Activated naive CD4-positive, alpha-beta T cell (primary cell): ENCODE measurements at places on chromosomes 4 and X.

GRCh38 chr4:107131295-107131694 lies 95.2 kb upstream of the DKK2 start:
- no peak for DNase-seq

- no peak for DNase-seq
These were observed 427.9 kb upstream of the SLIT2 start for GRCh38 chr4:19823781-19824180.

DNA sequence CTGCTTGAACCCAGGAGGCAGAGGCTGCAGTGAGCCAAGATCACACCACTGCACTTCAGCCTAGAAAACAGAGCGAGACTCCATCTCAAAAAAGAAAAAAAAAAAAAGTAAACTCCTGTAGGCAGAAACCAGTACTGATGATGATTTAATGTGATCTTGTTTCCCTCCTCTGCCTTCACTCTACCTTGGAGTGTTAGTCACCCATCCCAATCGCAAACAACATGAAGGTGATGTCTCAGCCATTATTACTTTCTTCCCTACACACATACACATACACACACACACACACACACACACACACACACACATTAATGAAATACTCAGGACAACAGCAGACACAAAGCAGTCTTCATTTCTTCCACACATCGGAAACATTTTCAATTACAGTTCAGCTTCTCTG lies 15.6 kb downstream of the XKRX start:
- DNase-seq, result no peak

DNA sequence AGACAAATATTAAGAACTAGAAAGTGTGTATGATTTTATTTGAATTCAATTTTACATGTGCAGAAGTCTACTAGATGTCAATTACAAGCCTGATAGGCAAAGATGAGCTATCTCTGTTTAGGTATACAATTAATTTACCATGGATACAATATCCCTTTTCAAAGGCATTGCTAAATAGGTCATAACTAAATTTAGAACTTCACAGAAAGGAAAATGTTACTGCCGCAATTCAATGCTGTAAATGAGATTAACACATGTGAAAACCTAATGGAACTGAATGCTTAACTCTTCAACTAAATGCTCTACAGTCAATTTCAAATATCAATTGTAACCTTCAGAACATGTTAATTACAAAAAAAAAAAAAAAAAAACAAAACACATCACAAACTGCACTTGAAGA lies 14.6 kb downstream of the RAP2C start:
- no peak for DNase-seq

DNA sequence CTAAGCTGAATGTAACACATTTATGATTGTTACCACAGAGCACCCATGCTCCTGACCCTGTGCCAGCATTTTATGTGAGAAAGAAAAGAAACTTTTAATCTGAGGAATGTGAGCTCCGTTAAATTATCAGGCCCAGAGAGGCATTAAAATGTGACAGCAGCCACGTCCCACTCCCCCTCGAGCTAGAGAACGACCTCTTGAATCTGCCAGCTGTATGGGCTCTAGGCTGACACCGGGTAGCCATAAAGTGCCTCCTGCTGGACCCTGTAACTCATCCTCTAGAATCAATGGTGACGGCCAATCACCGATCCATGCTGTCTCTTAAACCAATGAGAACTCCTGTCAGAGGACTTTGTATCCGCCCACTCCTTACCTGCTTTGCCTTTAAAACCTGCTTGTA lies 110.2 kb upstream of the ADRA2C start:
- no peak for DNase-seq

GRCh38 chr4:185903205-185903604 lies 91.2 kb upstream of the SORBS2 start:
- DNase-seq, result no peak

GRCh38 chr4:148126825-148127224 lies 315.4 kb downstream of the NR3C2 start:
- no peak for DNase-seq

DNA sequence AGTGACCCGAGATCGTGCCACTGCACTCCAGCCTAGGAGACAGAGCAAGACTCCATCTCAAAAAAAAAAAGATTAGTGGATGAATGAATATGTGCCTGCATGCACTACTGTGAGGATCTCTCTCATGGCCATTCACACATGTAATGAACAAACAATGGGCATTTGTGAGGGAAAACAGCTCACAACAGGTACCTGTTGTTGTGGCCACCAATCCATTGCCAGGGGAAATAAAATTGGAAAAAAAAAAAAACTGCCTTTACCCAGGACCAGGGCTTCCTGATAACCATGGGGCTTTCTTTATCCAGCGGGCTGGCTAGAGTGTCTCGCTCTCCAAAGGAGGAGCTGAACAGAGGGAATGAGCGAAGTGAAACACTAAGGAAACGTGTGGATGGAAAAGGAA lies 7.4 kb downstream of the SCD5 start:
- DNase-seq, result no peak

GRCh38 chrX:2967998-2968909 lies 38.1 kb upstream of the ARSH start:
- no peak for DNase-seq
